ENCODE measurements at places on chromosomes 3 and 15. TPM values are rescaled to one million over a fixed set of nuclear protein-coding genes. Genes with fewer than 3 reads are reported as not detected.

The RTP1 gene
- polyA plus RNA-seq = not detected

The A4GNT gene
- polyA plus RNA-seq = not detected

The AADACL2 gene
- polyA plus RNA-seq = not detected

GRCh38 chr15:75149867-75150709 is 51.6 kb upstream of the C15orf39 start:
- DNase-seq = peak; percentile 52

DNA sequence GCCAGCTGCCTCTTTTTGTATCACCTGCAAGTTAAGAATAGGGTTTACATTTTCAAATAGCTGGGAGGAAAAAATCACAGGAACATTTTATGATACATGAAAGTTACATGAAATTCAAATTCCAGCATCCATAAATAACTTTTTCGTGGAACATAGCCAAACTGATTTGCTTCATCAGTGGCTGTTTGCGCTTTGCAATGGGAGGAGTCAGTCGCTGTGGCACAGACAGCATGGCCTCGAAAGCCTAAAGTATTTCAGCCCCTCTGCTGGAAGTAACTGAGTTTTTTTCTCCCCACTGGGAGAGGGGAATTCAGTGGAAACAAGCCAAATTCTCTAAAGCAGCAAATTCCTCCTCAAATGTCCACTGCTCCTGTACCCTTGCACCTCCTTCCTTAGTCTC is 271.9 kb downstream of the SUCLG2 start:
- DNase-seq = peak; percentile 30

- no peak for DNase-seq
Observed at GRCh38 chr3:159560214-159560979, 428.2 kb upstream of the IL12A start.

DNA sequence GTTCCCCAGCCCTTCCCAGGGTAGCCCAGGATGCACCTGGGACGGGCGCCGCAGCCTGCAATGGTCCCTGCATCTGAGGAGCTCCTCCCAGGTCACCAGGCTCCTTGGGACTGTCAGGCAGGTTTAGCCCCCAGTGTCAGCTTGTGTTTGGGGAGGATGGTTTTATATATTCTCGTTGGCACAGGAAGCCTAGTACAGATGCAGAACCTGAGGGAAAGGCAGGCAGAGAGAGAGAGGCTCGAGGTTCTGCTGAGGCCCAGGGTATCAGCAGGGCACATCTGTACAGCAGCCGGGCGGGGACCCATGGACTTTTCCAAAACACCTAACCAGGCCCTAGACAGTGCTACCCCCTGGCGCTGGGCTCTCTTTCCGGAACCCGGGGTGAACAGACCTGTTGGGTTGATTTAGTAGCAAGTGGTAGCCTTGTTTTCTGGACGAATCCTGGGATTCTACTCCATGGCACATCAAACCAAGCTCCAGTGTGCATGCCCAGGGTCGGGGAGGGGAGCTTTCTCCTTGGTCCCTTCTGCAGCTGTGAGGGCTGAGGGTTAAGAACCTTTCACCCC is 8.6 kb downstream of the PAK6 start:
- no peak for DNase-seq

DNA sequence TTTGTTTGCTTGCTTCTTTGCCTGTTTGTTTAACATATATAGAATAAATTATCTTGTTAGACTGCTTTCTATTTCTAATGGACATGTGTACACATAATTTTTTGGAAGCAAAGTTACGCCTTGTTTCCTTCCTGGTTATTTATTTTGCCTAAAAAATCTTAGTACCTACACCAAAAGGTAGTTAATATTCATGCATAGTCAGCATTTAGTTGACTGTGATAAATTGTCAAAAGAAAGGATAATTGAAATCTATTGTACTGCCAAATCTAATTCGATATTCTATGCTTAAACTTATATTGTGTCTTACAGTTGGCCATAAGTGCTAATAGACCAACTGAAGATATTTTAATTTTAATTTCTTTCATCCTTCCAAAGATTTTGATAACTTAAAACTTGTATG is 233.9 kb upstream of the ARL6 start:
- no peak for DNase-seq

- DNase-seq = no peak
Observed at GRCh38 chr15:52822475-52822874, 32.3 kb upstream of the ONECUT1 start.

DNA sequence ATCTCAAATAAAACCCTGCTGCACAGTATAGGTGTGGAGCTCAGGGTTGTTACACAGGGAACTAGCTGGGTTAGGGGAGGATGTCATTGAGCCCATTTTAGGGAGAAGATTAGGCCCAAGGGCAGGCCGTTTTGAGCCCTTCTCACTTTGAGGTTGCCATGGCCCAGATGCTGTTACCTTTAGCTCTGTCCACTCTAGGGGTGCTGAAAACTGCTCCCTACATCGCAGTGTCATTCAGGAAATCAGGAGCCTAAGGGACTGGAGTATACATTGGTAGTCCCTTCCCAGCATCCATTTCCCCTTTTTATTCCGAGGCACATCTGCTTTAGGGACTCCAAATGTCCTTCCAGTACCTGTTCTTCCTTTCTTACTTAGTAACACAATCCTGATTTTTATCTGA is 79.0 kb upstream of the SELENOK start:
- no peak for DNase-seq

- no peak for DNase-seq
Observed at GRCh38 chr3:65777050-65777449, 261.7 kb downstream of the MAGI1 start.

- DNase-seq = no peak
Observed at GRCh38 chr3:3664935-3665334, 134.3 kb upstream of the LRRN1 start.

- DNase-seq = no peak
Observed at GRCh38 chr15:69648775-69649735, 196.4 kb downstream of the RPLP1 start.

The PP2D1 gene
- not detected for polyA plus RNA-seq

DNA sequence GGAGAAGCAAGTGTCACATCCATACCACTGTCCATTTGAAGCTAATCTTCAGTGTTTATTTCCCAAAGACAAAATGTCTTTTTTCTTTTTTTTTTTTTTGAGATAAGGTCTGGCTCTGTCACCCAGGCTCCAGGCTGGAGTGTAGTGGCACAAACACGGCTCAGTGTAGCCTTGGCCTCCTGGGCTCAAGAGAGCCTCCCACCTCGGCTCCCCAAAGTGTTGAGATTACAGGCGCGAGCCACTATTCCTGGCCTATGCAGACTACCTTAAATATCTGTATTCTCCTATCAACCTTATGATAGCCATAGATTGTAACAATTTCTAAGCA is 27.7 kb upstream of the VPS33B start:
- no peak for DNase-seq

- DNase-seq = no peak
Observed at GRCh38 chr3:44509393-44509921, 32.0 kb upstream of the ZNF445 start.

GRCh38 chr15:25718169-25718536 is 145.0 kb downstream of the ATP10A start:
- DNase-seq = no peak

- DNase-seq = no peak
Observed at GRCh38 chr3:189754356-189754755, 123.2 kb downstream of the TP63 start.

- no peak for DNase-seq
Observed at GRCh38 chr15:60118146-60118545, 114.0 kb downstream of the FOXB1 start.

The STAB1 gene
- 0.09 TPM for polyA plus RNA-seq

The GABRB3 gene
- polyA plus RNA-seq = 1.1 TPM

The GREM1 gene
- 489 TPM for polyA plus RNA-seq

DNA sequence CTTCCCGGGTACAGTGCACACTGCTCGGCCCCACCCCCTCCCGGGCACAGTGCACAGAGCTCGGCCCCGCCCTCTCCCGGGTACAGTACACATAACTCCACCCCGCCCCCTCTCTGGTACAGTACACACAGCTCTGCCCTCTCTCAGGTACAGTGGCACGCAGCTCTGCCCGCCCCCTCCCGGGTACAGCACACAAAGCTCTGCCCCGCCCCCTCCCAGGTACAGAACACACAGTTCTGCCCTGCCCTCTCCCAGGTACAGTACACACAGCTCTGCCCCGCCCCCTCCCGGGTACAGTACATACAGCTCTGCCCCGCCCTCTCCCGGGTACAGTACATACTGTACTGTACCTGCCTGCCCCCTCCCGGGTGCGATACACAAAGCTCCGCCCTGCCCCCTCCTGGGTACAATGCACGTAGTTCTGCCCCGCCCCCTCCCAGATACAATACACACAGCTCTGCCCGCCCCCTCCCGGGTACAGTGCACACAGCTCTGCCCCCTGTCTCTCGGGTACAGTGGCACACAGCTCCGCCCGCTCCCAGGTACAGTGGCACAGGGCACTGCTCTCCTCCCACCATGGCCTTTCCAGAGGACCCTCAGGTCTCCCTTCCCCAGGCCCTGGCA is 16.4 kb upstream of the PRR20G start:
- DNase-seq = no peak

The ZNF385D gene
- polyA plus RNA-seq = 10.2 TPM
